ENCODE measurements at places on chromosomes 7 and 10.

GRCh38 chr10:101114646-101115045 lies 16.5 kb upstream of the TLX1 start:
- DNase-seq, result no peak

DNA sequence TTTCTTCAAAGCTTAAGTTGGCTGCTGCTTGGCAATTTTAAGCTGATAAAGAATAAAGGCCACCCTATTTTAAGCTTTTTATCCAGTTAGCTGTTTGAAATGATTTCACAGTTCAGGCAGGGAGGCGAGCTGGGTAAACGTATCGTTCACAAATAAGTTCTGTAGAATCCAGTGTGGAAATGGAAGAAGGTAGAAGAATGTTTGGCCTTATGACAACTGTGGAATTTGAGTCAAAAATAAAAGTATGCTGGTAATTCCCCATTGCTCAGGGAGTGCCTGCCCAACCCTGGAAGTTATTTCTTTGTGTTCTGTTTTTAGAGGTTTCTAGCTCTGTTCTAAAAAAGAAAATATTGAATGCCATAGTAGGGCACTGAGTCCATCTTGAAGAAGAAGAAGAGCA lies 113.1 kb downstream of the ARL4A start:
- DNase-seq, result no peak

- DNase-seq, result no peak
Observed at GRCh38 chr7:35037211-35037525, at the start of gene DPY19L1. Gene DPY19L1, minus strand, starts transcription at chr7:35037485. Its CDS starts 91 bp downstream, at chr7:35037394.

DNA sequence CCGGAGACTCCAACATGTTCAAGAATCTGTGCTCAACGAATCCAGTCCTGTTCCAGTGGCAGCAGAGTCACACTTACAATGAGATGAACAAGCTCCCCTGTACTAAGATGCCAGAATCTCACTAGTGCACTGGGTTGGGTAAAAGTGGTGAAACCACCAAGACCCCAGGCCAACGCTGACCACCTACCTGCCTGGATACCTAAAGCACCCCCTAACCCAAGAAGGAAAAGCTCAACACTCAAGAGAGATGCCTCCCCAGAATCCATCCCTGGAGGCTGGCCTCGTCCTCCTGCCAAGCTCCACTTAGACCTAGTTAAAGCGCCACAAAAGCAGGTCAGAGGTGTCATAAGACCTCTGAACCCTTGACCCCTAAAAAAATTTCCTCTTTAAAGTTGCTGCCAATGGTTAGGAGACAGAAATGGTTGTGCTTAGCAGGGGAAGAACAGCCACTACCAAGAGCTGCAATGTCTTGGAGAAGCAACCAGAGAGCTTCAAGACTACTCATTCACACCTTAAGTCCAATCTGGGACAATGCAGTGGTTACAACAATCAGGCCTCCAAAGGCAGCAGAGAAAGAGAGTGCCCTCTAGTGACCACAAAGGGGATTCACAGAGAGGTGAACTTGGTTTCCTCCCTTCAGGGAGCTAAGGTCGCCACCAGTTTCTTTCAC lies 94.6 kb upstream of the MACROH2A2 start:
- no peak for DNase-seq

DNA sequence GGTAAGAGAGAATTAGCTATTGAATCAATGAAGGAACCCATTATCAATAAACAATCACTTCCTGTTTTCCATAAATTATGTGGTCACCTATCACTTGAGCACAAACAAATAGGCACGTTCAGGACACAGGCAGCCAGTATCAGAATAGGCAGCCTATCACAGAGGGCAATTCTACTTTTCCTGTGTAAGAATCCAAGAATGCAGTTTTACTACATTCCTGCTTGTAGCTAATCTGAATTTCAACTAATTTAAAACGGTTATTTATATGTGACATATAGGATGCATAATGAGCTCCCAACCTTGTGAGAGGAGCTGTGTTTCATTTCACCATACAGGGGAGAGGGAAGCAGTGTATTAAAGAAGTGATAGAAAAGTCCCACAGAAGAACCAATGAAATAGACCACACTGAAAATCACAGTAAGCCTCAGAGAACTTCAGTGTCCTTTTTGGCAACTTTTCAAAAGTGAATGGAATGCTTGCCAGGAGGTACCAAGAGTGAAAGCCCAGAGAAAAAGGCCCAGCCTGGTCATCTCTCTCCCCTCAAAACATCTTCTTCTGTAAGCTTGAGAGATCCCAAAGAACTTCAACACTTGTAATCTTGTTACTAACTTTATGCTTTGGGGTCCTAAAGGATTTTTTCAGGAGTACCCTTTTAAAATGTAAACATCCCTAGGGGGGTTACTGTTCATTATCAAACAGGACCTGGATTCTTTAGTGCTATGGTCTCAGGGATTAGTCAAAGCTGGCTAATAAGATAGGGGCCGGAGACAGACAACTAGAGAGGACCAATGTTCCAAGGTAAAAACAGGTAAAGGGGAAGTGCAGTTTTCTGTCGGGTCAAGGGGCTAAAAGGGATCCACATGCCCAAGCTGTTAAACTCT lies 1.3 kb downstream of the IMMP2L start:
- no peak for DNase-seq

- DNase-seq, result no peak
Observed at GRCh38 chr10:22427101-22427500, 81.8 kb downstream of the SPAG6 start.

DNA sequence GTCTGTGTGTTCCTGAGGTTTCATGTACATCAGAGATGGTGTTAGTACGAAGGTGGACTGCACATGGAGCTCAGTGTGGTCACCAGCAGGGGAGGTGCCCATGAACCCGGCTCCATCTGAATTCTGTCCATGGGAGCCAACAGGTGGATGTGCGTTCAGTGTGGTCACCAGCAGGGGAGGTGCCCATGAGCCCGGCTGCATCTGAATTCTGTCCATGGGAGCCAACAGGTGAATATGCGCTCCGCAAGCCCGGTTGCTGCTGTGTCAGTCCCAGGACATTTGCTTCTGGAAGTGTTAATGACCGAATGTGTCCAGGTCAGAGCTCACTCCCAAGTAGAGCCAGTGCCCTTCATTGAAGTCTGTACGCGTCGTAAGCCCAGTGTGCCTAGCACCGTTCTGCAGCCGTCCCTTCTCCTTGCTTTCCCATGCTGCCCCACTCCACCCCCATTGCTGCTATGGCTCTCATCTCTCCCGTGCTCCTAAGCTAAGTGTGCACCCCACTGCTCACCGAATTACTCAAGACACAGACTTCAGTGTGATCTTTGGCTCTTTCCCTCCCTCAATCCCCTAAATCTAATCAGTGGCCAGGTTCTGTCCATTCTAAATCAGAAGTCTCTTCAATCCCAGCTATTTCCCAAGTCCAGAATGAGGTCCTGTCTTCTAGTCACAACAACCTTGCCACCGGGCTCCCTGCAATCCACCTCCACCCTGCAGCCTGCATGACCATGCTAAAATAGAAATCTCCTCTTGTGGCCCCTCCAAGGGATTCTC lies 352.4 kb downstream of the TCERG1L start:
- DNase-seq, result no peak

DNA sequence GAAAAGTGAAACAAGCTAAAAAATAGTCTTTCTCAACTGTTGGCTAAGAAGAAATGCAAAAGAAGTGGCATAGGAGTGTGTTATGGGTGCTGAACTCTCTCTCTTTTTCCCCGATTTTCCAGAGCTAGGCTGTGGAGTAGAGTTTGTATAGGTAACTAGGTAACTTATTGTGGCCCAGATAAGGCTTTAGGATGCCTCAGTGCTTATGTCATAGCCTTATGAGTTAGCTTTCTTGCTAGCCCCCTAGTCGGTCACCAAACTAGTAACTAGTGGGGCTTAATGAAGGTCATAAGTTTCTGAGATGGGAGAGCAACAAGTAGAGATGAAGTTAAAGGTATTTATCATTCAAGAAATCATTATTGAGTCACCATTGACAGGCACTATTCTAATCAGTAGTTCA lies 32.4 kb downstream of the BPGM start:
- no peak for DNase-seq

DNA sequence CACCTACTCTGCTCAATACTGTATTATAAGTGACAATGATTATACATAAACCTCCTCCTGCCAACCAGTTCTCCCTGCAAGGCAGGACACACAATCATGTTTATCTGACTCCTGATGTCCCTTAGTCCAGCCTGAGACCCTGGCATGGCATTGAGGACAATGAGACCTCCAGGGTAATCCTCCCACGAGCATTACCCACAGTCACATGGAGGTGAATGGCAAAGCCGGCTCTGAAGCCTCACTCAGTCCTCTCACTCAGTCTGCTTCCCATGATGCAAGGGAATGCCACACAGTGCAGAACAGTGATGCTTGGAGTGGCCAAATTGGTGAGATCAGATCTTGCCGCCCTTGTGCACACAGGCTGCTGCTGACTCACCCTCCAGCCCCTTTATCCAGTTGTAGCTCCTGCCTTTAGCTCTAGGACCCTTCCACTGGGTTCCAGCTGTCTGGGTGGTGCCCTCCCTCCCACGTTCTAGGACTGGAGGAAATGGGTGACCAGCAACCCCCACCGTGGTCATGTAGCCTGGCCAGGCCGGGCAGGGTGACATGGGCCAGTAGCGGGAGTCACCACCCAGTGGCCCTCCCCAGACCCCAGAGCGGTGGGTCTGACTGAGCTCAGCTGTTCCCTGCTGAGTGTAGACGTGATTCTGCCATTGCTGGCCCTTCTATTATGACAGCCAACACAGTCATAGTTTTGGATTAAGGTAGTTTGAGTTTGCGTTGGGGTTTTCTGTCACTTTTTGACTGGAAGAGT lies 5.5 kb upstream of the ADCY1 start:
- no peak for DNase-seq

DNA sequence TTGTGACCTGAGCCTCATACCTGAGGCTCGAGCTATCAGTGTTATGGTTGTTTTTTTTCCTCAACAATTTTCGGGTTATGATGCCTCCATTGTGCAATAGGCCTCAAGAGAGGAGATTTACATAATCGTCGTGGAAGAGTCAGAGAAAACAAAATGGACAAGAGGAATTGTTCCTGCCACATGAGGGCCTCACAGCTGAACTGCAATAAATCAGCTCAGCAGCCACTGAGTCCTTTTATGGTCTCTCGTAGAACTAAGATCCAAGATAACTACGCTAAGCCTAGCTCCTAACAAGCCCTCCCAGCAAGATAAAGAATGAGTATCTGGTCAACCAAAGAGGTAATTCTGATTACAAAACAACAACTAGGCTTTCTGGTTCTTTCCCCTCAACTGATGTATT lies 336.8 kb downstream of the WDR11 start:
- no peak for DNase-seq

GRCh38 chr10:119602241-119603095 lies 5.7 kb upstream of the TIAL1 start:
- DNase-seq, result peak; percentile 14

GRCh38 chr7:66522518-66522917 lies 106.2 kb upstream of the KCTD7 start:
- DNase-seq, result no peak

DNA sequence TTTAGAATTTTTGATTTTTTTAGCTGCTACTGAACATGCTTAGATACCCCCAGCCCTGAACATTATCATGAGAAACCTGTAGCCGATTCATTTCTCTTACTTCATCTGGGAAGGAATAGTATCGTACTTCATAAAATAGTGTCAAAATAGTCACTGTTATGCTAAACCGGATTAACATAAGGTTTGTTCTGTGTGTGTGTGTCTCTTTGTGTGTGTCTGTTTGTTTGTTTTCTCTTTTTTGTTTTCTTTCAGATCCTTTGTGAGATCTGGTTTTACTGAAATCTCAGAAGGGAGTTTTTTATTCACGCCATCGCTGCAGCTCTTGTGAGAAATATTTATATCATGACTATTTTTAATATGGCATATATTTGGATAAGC lies 761 bp downstream of the LGI1 start:
- no peak for DNase-seq

GRCh38 chr7:40711706-40712105 lies 576.9 kb downstream of the SUGCT start:
- no peak for DNase-seq

- no peak for DNase-seq
Observed at GRCh38 chr7:103127006-103127405, 21.9 kb downstream of the NAPEPLD start.

DNA sequence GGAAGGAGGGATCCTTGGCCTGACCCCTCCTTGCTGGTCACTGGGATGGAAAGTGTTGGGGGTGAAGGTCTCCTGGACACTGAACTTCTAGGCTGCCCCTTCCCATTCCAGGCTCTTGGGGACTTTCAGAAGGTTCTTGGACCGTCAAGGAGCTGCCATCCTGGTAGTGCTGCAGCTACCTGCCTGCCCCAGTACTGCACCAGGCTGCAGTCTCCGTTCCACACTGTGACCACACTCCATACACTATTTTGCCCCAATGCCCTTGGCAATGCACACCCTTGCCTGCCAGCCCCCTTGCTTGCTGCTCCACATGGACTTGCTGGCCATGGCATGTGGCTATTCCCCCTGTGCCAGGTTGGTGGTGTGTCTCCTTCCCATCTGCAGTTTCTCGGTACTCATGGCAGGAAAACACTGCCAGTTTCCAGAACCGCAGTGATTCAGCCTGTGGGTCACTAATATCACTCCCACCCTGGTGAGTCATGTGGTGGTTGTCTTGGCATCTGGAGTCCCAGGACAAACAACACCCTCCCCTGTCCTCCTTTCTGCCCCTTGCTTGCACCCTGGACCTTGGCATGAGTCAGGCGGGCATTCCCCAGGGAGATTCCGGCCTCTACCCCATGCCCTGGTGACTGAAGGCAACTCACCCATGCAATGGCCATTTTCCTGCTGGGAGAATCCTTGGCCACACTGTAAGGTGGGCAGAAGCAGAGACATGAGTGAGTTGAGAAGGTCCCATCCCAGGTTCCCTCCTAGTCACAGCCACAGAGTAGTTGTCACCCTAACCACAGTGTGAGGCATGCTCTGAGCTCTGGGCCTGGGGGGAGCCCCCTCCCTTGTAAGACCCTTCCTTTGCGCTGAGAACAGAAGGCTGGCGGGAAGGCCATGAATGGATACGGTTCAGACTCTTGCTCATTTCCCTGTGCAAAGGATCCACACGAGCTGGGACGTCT lies 32.8 kb downstream of the GOLGA7B start:
- no peak for DNase-seq

DNA sequence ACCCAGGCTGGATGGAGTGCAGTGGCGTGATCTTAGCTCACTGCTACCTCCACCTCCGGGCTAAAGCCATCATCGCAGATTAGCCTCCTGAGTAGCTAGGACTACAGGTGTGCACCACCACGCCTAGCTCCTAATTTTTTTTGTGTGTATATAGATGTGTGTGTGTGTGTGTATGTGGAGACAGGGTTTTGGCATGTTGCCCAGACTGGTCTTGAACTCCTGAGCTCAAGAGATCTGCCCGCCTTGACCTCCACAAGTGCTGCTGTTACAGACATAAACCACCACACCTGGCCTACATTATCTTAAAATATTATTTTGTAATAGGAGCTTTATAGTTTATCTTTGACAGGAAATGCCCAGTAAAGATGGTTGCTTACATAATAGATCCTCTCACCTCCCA lies 25.0 kb downstream of the FOXP2 start:
- no peak for DNase-seq

GRCh38 chr10:8365935-8366911 lies 311.7 kb downstream of the GATA3 start:
- DNase-seq, result peak; percentile 36

GRCh38 chr7:35365523-35365922 lies 111.6 kb upstream of the TBX20 start:
- no peak for DNase-seq

- DNase-seq, result no peak
Observed at GRCh38 chr10:72272689-72273409, 875 bp upstream of the DDIT4 start.

Data from stimulated activated CD8-positive, alpha-beta memory T cell treated with anti-CD3 and anti-CD28 coated beads, Interleukin-2, amount 100 ng/mL, for 48 hours (primary cell).